ENCODE measurements at places on chromosomes 5 and 9. TPM values are rescaled to one million over a fixed set of nuclear protein-coding genes. Genes with fewer than 3 reads are reported as not detected.

The FOXD4L5 gene
- 0.09 TPM for polyA plus RNA-seq

The SLC26A2 gene
- 88.7 TPM for polyA plus RNA-seq

The ENHO gene
- polyA plus RNA-seq: 10.6 TPM

The CHSY3 gene
- polyA plus RNA-seq: 1.7 TPM

The GLRA1 gene
- 0.03 TPM for polyA plus RNA-seq

The SPATA31A6 gene
- not detected for polyA plus RNA-seq

The ZNF346 gene
- 16.9 TPM for polyA plus RNA-seq

The CER1 gene
- polyA plus RNA-seq: 0.06 TPM

The SLC46A2 gene
- 0.43 TPM for polyA plus RNA-seq

The WNT8A gene
- polyA plus RNA-seq: not detected

The GPX8 gene
- 19.7 TPM for polyA plus RNA-seq

The MYMK gene
- polyA plus RNA-seq: 0.13 TPM

DNA sequence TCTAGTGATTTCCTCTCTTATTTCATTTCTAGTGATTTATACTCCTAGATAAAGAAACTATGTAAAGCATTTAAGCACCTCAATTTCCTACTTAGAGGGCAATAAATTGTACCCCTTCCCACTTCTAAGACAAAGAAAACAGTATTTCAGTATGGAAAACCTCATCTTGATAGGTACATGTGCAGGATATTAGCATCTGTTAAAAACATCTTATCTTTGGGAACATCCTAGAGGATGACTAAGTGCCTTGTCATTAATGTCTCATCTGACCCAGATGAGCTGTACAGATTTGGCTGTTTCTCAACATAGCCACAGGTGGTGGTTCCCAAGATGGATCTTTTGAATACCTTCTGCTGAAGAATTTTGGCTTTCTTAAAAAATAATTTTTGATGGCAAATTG, 5.7 kb downstream of the MEGF10 start:
- H3K27me3 ChIP-seq: peaks cover 5% of the 10 kb centered on the region
- H3K27ac ChIP-seq: no peak overlapping the region
- no peak for DNase-seq
- no peaks in the 10 kb centered on the region for H3K36me3 ChIP-seq
- no peak overlapping the region for H3K4me3 ChIP-seq
- no peaks in the 10 kb centered on the region for H3K4me1 ChIP-seq

DNA sequence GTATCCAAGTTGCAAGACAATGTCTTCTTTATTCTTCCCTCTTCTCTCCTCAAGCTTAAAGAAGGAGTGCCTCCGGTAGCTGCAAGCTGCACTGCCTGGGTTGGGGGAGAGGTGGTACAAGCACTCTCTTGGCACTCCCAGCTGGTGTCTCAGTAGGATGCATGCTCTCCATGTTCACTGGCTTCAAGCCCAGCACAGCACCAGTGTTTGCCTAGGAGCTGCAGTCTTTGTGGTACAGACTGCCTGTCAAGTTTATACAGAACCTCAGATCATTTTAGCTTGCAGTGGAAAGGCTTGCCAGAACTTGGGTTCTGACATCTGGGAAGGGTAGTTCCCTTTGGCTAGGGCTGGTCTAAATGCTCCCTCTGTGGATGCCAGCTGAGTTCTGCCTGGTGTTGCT, 505.6 kb downstream of the MAN2A1 start:
- no peaks in the 10 kb centered on the region for H3K27me3 ChIP-seq
- no peak for DNase-seq
- H3K36me3 ChIP-seq: no peaks in the 10 kb centered on the region
- no peaks in the 10 kb centered on the region for H3K4me1 ChIP-seq

GRCh38 chr9:116178481-116179211, 25.1 kb downstream of the PAPPA start:
- H3K27me3 ChIP-seq: peaks cover 10% of the 10 kb centered on the region
- no peak overlapping the region for H3K4me3 ChIP-seq
- H3K27ac ChIP-seq: no peak overlapping the region
- H3K36me3 ChIP-seq: no peaks in the 10 kb centered on the region
- H3K4me1 ChIP-seq: no peaks in the 10 kb centered on the region

DNA sequence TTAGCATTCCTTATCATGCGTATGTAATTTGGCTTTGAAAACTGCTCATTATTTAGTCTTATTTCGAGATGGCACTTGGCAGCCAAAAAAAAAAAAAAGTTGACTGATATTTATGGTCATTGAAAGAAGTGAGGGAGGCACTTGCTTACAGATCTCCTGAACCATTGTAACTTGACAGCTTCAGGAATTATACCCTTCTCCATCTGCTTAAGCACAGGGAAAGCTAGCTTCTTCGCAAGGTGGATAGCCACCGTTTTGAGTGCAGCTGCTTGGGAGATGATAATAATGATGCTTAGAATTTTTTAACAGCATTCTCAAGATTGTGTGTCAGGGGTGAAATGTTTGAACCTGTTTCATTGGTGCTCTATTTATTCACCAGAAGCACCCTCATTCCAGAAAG, 116.1 kb downstream of the GIN1 start:
- no peaks in the 10 kb centered on the region for H3K27me3 ChIP-seq
- no peak for DNase-seq
- H3K4me3 ChIP-seq: no peak overlapping the region
- H3K27ac ChIP-seq: no peak overlapping the region
- H3K4me1 ChIP-seq: no peaks in the 10 kb centered on the region

- H3K27ac ChIP-seq: no peak overlapping the region
- H3K27me3 ChIP-seq: no peaks in the 10 kb centered on the region
- H3K4me3 ChIP-seq: no peak overlapping the region
- DNase-seq: no peak
- H3K4me1 ChIP-seq: no peaks in the 10 kb centered on the region
Observed at GRCh38 chr9:125995706-125996105, 248.5 kb downstream of the PBX3 start.

DNA sequence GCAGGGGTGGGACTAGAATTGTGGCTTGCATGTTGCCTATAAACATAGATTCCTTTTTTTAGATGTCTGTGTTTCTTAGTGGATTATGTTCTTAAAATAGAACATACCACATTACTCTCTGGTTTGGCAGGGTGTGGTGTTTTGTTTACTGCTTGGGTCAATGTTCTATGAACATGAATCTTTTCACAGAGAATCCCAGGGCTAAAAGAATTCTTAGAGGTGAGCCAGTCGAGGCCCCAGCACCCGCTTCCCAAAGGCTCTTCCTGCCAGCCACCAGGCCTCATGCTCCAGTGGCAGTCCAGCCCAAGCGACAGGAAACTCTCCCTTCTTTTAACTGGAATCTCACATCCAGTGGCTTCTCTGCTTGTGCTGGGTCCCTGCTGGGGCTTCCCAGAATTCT, 126.6 kb downstream of the C9orf152 start:
- H3K27ac ChIP-seq: no peak overlapping the region
- no peaks in the 10 kb centered on the region for H3K27me3 ChIP-seq
- H3K4me3 ChIP-seq: no peak overlapping the region
- no peak for DNase-seq

GRCh38 chr5:127864511-127864910, 161.3 kb downstream of the CCDC192 start:
- H3K36me3 ChIP-seq: no peaks in the 10 kb centered on the region
- no peaks in the 10 kb centered on the region for H3K27me3 ChIP-seq
- no peak for DNase-seq

DNA sequence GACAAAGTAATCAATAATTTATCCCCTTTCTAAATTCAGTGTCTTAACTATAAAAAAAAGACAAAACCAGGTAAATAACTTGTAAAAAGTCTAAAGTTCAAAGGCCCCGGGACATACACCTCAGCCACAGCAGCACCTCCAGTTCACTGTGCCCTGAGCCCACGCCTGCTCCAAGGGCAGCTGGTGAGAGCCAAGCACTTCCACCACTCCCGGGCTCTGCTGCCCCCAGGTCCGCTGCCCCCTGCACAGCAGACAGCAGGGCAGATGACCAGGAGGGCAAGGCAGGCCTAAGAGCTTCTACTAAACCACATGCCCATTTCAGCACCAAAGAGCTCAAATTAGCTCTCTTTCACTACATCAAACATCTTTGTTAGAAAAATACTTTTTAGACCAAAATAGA, 91.9 kb downstream of the CAMSAP1 start:
- H3K27ac ChIP-seq: peak overlapping the region; percentile 74
- H3K36me3 ChIP-seq: peaks cover 72% of the 10 kb centered on the region
- DNase-seq: peak; percentile 44
- no peaks in the 10 kb centered on the region for H3K27me3 ChIP-seq

GRCh38 chr9:94018628-94019027, 63.5 kb upstream of the BARX1 start:
- H3K4me1 ChIP-seq: no peaks in the 10 kb centered on the region
- H3K4me3 ChIP-seq: no peak overlapping the region
- no peak overlapping the region for H3K27ac ChIP-seq
- no peak for DNase-seq

DNA sequence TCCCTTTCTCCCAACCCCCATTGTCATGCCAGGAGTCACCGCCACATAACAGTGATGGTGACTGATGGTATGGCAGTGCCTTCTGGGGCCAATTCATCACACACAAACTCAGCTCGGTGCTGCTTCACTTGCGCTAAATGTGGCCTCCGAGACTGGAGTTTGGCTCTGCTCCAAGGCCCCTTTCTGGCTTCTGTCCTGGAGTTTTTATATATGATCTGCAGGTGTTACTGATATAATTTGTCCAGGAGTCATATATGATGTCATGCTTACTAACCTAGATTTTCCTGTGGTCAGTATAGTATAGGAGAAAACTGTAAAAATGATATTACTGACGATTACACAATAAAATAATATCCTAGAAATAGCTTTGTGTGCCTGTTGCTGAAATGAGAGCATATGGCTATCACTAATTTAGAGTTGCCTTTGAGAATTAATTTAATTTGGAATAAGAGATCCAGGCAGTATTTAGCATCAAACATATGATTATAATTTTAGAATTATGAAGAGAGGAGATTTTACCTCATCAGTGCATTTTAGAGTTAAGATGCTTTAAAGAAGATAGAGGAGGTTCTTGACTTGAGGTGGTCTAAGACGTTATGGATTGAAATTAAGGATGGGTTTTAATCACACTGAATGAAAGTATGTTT, 334.1 kb upstream of the CD180 start:
- peaks cover 8% of the 10 kb centered on the region for H3K4me1 ChIP-seq
- H3K4me3 ChIP-seq: no peak overlapping the region

DNA sequence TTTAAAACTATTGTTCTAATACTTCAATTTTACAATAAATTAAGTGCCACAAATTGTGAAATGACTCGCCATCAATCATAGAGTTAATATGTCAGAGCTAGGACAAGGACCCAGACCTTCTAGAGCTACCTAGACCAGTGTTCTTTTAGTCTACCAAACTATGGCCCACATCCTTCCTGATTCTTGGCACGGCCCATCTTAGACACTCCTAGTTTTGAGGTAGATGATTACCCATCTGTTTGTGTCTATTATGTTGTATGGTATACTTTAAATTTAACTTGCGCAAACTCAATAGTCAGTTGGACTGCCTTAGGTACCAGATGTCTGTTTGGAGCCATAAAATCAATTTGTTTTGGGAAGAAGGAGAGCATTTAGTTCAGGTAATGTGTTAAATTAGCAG, 17.5 kb downstream of the CDC26 start:
- H3K4me3 ChIP-seq: no peak overlapping the region
- H3K27me3 ChIP-seq: no peaks in the 10 kb centered on the region
- peaks cover 8% of the 10 kb centered on the region for H3K4me1 ChIP-seq
- H3K27ac ChIP-seq: no peak overlapping the region

GRCh38 chr5:156340893-156341292, 13.9 kb downstream of the SGCD start:
- no peak for DNase-seq
- no peak overlapping the region for H3K27ac ChIP-seq
- no peak overlapping the region for H3K4me3 ChIP-seq
- no peaks in the 10 kb centered on the region for H3K36me3 ChIP-seq
- H3K27me3 ChIP-seq: no peaks in the 10 kb centered on the region

- no peak overlapping the region for H3K27ac ChIP-seq
- H3K27me3 ChIP-seq: no peaks in the 10 kb centered on the region
- no peaks in the 10 kb centered on the region for H3K4me1 ChIP-seq
- no peak for DNase-seq
- peaks cover 4% of the 10 kb centered on the region for H3K36me3 ChIP-seq
- no peak overlapping the region for H3K4me3 ChIP-seq
Observed at GRCh38 chr5:140338336-140338735, 8.1 kb downstream of the HBEGF start.

GRCh38 chr9:8627976-8628679, 828.5 kb upstream of the DMAC1 start:
- DNase-seq: no peak
- H3K4me3 ChIP-seq: no peak overlapping the region
- H3K27me3 ChIP-seq: no peaks in the 10 kb centered on the region
- no peaks in the 10 kb centered on the region for H3K4me1 ChIP-seq
- no peaks in the 10 kb centered on the region for H3K36me3 ChIP-seq
- H3K27ac ChIP-seq: no peak overlapping the region

- H3K27ac ChIP-seq: no peak overlapping the region
- no peak for DNase-seq
- no peaks in the 10 kb centered on the region for H3K27me3 ChIP-seq
- H3K4me3 ChIP-seq: no peak overlapping the region
- H3K36me3 ChIP-seq: peaks cover 6% of the 10 kb centered on the region
Observed at GRCh38 chr9:77857513-77858259, 173.9 kb downstream of the GNAQ start.

DNA sequence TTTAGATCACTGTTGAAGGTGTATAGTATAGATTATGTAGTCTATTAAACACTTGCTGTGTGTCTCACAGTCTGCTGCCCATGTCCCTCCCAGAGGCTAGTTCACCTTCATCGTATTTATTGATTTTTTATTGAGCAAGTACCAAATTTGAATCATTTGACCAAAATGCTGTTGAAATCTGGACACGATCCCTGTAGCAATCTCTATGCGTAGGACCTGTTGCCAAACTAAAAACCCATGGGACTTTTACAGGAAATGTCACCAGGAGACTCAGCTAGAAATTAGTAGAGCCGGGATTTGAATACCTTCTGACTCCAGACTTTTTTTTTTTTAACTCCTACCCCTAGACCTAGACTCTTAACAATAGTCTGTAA, 17.5 kb downstream of the SLC31A1 start:
- no peaks in the 10 kb centered on the region for H3K27me3 ChIP-seq
- H3K36me3 ChIP-seq: no peaks in the 10 kb centered on the region
- no peak overlapping the region for H3K4me3 ChIP-seq
- H3K4me1 ChIP-seq: no peaks in the 10 kb centered on the region
- H3K27ac ChIP-seq: no peak overlapping the region
- DNase-seq: no peak

DNA sequence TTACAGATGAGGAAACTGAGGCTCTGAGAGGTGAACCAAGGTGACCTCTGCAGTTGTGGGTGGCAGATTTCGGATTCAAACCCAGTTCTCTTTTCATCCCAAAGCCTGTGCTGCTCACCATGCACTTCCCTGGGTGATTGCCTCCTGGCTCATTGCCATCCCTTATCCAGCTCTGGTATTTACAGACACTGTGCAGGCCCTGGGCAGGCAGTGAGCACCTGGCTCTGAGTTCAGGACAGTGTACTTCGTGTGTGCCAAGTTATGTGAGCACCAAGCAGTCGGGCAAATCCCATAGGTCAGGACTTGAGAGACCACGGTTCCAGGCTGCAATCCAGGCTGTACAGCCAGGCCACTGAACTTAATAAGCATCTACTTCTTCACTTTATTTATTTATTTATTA, 1.4 kb downstream of the LRSAM1 start:
- peak; percentile 40 for DNase-seq
- no peaks in the 10 kb centered on the region for H3K27me3 ChIP-seq
- H3K4me3 ChIP-seq: no peak overlapping the region
- H3K27ac ChIP-seq: no peak overlapping the region
- H3K4me1 ChIP-seq: peaks cover 15% of the 10 kb centered on the region

- no peaks in the 10 kb centered on the region for H3K36me3 ChIP-seq
- no peak overlapping the region for H3K4me3 ChIP-seq
- H3K27me3 ChIP-seq: no peaks in the 10 kb centered on the region
- no peak for DNase-seq
- H3K4me1 ChIP-seq: no peaks in the 10 kb centered on the region
- H3K27ac ChIP-seq: no peak overlapping the region
Observed at GRCh38 chr5:124050120-124050770, 538.3 kb downstream of the CSNK1G3 start.

All from large intestine (tissue), 12 donors.